Upper lobe of right lung (tissue), 1 donor: ENCODE measurements at places on chromosomes 5 and 9. TPM values are rescaled to one million over a fixed set of nuclear protein-coding genes. Genes with fewer than 3 reads are reported as not detected.

DNA sequence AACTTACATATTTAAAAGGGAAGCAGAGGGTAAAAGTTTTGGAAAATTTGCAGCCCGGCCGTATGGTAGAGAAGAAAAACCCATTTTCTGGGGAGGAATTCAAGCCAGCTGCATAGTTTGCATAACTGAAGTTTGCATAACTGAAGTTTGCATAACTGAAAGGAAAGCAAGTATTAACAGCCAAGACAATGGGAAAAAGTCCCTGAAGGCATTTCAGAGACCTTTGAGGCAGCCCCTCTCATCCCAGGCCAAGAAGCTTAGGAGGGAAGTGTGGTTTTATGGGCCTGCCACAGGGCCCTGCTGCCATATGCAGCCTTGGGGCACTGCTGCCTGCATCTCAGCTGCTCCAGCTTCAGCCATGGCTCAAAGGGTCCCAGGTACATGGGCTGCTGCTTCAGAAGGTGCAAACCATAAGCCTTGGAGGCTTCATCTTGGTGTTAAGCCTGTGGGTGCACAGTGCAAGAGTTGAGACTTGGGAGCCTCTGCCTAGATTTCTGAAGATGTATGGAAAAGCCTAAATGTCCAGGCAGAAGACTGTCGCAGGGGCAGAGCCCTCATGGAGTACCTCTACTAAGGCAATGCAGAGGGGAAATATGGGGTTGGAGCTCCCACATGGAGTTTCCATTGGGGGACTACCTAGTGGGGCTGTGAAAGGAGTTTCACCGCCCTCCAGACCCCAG is 36.9 kb upstream of the CXCL14 start:
- no peaks in the 10 kb centered on the region for H3K4me1 ChIP-seq
- H3K27me3 ChIP-seq = no peaks in the 10 kb centered on the region
- H3K27ac ChIP-seq = no peak overlapping the region
- no peaks in the 10 kb centered on the region for H3K36me3 ChIP-seq
- no peak for DNase-seq
- no peak overlapping the region for H3K4me3 ChIP-seq

DNA sequence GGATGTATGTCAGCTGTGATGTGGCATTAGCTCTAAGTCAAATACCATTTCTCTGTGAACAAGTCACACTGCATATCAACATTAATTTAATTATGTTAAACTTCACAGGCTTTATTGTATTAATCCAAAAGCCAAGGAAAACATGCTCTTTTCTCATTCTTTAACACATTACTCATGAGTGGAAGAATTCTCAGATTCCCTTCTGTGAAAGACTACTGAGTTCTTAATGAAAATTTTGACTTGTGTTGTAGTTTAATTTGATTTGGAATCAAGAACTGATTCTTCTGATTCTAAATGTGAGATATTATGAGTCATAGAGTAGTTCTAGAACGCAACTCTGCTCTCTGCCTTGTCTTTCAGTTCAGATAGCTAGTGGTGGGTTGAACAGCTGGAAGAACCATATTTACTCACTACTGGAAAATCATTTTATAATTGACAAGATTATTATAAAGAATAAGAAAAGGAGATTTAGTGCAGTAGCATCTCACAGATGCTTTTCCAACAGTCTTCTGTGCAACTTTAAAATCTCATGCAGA is 90.6 kb downstream of the VCAN start:
- H3K4me1 ChIP-seq = no peaks in the 10 kb centered on the region
- DNase-seq = no peak
- H3K27me3 ChIP-seq = no peaks in the 10 kb centered on the region
- no peaks in the 10 kb centered on the region for H3K36me3 ChIP-seq
- no peak overlapping the region for H3K27ac ChIP-seq

GRCh38 chr5:140567136-140567818 is 2.6 kb downstream of the SLC35A4 start:
- peaks cover 17% of the 10 kb centered on the region for H3K36me3 ChIP-seq
- H3K27me3 ChIP-seq = no peaks in the 10 kb centered on the region
- no peak overlapping the region for H3K27ac ChIP-seq
- H3K4me3 ChIP-seq = no peak overlapping the region
- peak; percentile 67 for DNase-seq
- H3K4me1 ChIP-seq = peaks cover 52% of the 10 kb centered on the region

DNA sequence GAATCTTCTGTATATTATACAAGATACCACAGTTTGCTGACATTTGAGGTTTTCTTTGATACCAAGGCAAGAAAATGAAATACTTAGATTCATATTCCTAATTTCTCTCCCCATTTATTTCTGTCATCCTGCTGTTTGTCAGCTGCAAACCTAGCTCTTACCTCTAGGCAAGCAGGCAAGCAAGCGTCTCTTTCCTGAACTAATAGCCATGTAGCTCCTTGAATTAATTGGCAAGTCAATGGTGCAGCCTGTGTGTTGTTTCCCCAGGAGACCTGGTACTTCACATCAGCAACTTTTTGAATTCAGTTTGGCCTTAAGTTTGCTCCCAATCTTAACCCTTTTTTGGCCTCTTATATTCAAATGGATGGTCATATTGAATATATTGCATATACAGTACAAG is 573.6 kb upstream of the ARRDC3 start:
- no peak overlapping the region for H3K4me3 ChIP-seq
- no peaks in the 10 kb centered on the region for H3K4me1 ChIP-seq
- no peaks in the 10 kb centered on the region for H3K27me3 ChIP-seq

DNA sequence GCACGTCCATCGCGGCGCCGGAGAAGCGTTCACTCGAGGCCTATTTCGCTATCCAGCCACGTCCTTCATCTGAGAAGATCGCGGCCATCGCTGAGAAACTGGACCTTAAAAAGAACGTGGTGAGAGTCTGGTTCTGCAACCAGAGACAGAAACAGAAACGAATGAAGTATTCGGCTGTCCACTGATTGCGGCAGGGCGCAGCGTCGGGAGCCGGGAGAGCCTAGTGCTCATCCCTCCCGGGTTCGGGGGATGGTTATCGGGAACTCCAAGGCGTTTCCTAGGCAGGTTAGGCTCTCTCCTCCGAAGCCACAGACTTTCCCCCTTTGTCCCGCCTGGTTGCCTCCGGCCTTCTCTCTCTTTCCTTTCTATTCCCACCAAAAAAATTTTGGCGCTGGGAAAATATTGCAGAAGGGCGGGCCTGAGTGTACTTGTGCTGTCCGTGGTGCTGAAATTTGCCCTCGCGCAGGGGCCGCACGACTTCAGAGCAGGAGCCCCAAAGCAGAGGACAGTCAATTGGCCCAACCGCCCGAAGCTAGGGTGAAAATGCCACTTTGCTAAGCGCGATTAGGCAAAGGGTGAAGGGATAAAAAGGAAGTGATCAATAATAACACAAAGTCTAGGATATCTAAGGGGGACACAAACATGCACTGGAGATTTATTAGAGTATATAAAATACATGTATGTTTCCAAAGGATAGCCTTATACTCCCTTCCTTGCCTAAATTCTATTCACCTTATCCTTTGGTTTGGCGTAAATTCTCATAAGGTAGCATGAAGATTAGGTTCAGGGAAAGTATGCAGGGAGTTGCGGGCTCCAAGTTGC is 1.8 kb downstream of the POU4F3 start:
- H3K27ac ChIP-seq = no peak overlapping the region
- H3K36me3 ChIP-seq = no peaks in the 10 kb centered on the region
- no peak overlapping the region for H3K4me3 ChIP-seq
- H3K4me1 ChIP-seq = peaks cover 12% of the 10 kb centered on the region

- H3K4me3 ChIP-seq = no peak overlapping the region
- H3K27me3 ChIP-seq = no peaks in the 10 kb centered on the region
- H3K4me1 ChIP-seq = no peaks in the 10 kb centered on the region
- peaks cover 11% of the 10 kb centered on the region for H3K36me3 ChIP-seq
- DNase-seq = no peak
Measured at GRCh38 chr9:89379508-89380115, 61.3 kb downstream of the SECISBP2 start.

- H3K36me3 ChIP-seq = peaks cover 5% of the 10 kb centered on the region
- H3K4me1 ChIP-seq = peaks cover 42% of the 10 kb centered on the region
- no peaks in the 10 kb centered on the region for H3K27me3 ChIP-seq
- no peak for DNase-seq
- no peak overlapping the region for H3K4me3 ChIP-seq
- peak overlapping the region; percentile 8 for H3K27ac ChIP-seq
Measured at GRCh38 chr5:148834689-148835088, 8.3 kb downstream of the ADRB2 start.

DNA sequence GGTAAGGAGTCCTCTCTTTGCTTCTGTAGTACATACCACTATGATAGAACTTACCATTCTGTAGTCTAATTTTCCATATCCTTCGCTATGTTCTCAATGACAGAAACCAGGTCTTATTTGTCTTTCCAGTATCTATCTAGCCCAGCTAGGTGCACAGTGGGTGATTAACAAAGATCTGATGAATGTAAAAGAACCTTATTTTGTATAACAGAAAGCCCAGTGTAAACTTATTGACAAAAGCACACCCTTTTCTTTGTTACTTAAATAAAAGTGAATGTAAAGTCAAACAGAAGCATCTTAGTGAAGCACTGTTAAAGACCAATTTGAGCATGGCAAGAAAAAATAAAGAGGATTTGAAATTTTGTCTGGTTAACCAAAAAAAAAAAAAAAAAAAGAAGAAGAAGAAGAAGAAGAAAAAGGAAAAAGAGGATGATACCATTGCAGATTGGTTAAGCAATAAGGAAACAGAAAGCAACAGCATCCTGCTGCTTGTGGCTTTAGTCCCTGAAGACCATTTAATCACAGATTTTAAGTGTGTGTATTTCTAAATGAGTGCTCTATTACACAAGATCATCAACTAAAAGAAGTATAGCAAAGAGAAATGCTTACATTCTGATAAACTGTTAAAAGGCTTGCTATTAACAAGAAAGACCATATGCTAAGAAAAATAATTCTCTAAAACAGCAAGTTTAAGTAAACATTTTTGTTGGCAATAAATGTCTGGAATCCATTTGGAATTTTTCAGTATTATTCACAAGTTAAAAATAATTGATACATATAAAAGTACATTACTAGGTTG is 21.2 kb downstream of the MEGF9 start:
- no peak overlapping the region for H3K27ac ChIP-seq
- no peaks in the 10 kb centered on the region for H3K27me3 ChIP-seq
- H3K4me1 ChIP-seq = peaks cover 20% of the 10 kb centered on the region
- no peaks in the 10 kb centered on the region for H3K36me3 ChIP-seq

The GRAMD2B gene
- total RNA-seq = 17.0 TPM
